ENCODE measurements at places on chromosomes 5 and 9.

GRCh38 chr9:115034801-115035200, 83.2 kb downstream of the TNC start:
- DNase-seq, result no peak

DNA sequence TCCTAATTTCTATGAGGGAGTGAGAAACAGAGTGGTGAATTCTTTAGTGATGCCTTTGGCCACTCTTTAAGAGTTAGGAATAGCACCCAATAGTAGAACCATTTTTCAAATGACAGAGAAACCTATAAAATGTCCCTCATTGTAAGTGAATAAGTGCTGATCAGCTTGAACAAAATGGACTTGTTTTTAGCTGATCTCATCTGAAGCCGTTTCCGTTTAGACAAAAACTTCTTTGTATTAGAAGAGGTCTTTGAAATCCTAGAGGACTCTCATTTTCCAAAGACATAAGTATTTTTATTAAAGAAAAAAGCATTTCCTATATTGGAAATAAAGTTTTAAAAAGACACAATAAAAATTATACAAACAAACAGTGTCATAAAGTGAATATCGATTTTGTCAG, 273.9 kb downstream of the ARHGEF28 start:
- DNase-seq, result no peak

DNA sequence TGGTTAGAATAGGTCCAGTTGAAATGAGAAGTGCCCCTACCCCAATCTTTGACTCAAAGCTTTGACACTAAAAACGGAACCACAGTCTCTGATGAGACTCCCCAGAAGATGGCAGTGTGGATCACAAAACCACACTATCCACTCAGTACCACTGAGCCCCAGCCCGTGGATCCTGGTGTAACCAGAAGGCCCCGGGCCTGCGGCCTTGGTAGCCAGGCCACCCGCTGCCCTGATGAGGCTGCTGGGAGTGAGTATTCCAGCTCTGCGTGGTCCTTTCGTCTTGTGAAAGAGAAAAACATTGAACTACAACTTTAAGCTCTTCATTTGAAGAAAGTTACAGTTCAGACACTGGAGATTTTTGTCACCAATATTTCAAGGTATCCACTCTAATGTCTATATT, 42.2 kb upstream of the FBP1 start:
- DNase-seq, result no peak

DNA sequence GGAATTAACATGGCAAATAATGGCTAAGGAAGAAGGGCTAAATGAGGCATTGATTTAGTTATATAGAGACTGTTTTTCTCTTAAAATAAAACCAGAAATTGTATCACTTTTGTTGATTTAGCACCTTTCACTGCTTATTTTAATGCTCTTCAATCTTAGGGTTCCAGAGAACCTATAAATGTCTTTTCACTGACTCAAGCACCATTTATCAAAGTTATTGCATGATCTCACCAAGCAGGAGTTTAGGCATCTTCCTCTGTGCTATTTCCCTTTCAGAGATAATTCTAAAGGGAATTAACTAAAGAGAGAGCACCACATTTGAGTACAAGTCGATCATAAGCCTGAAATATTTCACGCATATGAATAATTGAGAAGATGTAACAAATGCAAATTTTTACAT, 357.1 kb downstream of the CDH18 start:
- no peak for DNase-seq

GRCh38 chr9:28289746-28290145, 716.5 kb upstream of the C9orf72 start:
- no peak for DNase-seq

- DNase-seq, result no peak
Observed at GRCh38 chr9:130530938-130531337, 48.4 kb upstream of the FUBP3 start.

DNA sequence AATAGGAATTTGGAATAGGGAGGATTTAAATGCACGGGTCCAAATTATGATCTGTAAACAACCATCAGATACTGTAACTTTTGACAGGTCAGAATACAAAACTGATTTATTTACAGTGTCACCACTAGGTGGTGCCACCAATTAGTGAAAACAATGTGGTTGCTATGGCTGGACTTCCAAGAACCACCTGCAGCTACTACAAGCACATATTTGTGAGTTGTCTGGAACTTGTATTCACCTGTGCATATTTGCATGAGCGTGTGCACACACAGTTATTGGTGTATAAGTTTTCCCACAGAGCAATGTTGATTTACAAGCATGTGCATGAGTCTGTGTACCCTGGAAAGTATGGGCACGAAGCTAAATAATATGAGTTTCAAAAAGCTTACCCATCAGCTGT, 3.0 kb upstream of the HRCT1 start:
- DNase-seq, result no peak

GRCh38 chr5:176436656-176437055, 11.5 kb upstream of the FAF2 start:
- DNase-seq, result no peak

DNA sequence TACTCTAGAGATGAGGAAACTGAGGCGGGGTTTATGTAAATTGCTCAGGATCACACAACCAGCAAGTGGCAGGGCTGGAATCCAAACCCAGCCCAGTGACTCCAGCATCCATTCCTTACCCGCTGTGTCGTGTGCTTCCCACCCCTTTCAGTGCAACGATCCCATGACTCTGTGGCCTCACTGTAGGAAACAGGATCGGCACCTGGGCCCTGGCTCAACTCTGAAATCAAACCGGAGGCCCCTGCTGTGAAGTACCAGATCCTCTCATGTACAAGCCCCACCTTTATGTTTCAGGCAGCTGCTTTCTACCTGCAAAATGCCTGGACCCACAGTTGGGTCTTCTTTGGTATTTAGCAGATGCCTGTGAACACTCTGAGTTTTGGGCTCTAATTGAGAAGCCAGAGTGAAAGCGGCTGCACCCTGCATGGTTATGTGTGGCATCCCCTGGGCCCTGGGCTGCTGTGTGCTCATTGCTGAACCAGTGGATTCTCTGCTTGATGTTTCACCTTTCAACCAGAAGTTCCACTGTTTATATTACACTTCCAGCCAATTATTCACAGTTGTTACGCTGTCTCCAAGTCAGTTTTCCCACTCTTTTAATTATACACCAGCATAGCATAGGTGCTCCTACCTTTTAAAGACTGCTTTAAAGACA, 36.7 kb downstream of the ABLIM3 start:
- DNase-seq, result no peak

GRCh38 chr5:1448511-1449011, 3.3 kb upstream of the SLC6A3 start:
- DNase-seq, result no peak

GRCh38 chr9:133374612-133375115, 1.2 kb downstream of the SURF4 start:
- no peak for DNase-seq

DNA sequence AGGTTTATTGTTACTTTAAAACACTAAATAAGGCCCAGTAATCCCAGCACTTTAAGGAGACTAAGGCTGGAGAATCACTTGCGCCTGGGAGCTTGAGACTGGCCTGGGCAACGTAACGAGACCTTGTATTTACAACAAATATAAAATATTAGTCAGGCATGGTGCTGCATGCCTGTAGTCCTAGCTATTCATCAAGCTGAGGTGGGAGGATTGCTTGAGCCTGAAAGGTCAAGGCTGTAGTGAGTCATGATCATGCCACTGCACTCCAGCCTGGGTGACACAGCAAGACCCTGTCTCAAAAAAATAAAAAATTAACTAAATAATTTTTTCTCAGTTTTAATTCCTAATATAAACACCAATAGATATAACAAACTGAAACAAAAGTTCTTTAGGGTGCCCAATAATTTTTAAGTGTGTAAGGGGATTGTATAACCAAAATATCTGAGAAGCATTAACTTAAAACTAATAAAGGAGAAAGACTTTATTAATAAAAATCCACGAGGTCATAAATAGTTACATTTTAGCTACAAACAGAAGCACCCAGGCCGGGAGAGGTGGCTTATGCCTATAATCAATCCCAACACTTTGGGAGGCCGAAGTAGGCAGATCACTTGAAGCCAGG, 32.7 kb downstream of the FAM13B start:
- DNase-seq, result no peak

DNA sequence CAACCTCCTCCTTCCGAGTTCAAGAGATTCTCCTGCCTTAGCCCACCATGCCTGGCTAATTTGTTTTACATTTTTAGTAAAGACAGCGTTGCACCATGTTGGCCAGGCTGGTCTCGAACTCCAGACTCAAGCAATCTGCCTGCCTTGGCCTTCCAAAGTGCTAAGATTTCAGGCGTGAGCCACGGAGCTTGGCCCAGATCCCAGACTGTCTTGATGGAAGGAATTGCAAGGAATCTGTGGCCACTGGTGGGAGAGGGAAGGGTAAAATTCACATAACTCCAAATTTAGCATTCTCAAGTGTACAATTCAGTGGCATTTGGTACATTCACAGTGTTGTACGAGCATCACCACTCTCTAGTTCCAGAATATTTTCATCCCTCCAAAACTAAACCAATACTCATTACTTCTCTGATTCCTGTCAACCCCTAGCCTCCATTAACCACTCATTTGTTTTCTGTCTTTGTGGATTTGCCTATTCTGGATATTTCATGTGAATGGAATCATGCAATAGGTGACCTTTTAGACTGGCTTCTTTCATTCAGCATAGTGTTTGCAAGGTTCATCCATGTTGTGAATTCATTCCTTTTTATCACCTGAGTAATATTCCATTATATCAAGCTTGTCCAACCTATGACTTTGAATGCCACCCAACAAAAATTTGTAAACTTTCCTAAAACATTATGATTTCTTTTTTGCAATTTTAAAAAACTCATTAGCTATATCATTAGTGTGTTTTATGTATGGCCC, 8.9 kb upstream of the MYO10 start:
- DNase-seq, result no peak

DNA sequence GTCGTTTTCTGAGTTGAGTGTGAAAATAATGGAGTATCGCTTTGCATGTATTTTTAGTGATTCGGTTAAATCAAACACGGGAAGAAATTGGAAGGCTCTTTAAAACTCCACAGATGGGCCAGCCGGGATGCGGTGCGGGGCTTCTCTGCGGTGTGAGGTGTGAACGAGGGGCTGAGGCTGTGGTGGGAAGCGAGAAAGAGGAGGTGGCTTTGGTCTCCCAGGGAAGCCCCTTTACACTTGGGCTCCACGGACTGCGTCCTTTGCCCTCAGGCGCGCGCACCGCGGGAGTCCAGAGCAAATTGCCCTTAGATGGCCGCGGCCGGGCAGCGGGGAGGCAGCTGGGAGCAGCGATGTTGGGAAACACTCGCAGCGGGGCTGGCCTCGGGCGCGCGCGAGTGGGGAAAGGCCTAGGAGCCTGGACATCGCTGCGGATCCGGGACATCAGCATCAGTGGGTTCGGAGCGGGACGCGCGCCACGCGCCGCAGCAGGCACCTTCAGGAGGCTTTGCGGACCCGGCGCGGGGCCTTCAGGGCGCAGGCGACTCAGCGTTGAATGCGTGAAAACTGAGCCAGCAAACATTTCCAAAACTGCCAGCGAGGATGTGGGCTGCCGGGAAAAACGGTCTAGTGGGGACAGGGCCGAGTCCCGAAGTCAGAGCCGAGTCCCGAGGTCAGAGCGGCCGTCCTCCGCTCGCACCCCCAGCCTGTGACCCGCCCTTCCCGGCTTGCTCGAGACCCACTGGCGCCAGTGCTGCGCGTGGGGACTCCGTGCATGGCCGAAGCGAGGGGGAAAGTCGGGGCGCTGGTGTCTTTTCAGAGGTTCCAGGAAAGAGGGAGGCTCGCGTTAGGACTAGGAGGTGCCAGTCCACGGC, 6.5 kb downstream of the IRX1 start:
- DNase-seq, result no peak

DNA sequence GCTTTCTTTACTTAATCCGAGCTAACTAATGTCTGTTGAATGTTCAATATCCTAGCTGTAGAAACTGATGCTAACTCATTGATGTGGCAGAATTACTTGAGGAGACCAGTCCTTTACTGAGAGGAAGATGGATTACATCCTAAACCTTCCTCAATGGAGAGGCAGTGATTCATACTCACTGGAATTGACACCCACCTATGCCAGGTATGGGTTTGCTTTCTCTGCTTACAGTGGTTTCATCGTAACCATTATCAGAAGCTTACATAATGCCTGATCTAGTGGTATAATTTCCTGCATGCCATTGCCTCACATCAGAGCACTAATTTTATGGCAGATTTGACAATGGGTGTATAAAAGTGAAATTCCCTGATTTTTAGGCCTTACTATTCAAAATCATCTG, 384.7 kb downstream of the ANXA1 start:
- no peak for DNase-seq

- no peak for DNase-seq
Observed at GRCh38 chr9:128393145-128393775, 22.1 kb downstream of the URM1 start.

DNA sequence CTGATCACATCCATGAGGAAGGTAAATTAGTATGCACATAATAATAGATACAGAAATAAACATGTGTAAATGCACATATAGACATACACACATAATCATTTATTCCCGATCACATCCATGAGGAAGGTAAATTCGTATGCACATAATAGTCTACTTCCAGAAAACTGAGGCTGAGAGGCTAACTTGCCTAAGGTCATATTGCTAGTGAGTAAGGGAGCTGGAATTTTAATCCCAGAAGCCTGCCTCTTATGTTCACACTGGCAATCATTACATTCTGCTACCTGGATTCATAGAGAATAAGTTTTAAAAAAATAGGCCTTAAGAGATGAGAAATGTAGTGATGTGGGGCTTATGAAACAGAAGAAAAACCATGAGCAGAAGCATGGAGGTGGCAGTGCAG, 716.3 kb downstream of the BRINP1 start:
- no peak for DNase-seq

DNA sequence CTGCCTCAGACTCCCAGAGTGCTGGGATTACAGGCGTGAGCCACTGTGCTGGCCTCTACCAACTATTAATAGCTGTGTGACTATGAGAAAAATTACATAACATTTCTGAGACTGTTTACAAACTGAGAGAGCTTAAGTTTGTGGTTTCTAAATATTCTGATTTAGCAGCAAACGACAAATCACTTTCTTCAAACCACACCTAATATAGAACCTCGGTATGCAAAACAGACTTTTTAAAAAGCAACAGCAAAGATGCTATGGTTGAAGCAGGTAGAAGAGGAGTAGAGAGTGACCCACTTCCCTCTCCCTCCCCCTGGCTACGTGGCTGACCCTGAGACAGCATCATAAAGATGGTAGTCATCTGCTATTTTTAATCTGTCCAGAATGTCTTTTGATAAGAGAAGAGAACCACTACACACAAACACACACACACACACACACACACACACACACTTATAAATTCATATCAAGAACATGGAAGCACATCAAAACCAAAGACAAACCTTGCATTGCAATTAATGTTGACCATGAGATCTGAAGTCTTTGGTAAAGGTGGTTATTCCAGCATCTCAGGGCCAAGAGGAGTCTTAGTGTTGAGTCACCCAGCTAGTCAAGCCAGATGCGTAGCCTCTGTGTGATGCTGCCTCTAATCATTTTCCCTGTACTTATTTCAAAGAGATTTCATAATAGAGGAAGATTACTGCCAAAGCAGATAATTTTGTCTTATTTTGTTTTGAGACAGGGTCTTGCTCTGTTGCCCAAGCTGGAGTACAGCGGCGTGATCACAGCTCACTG, 58.1 kb upstream of the TMEM215 start:
- DNase-seq, result no peak

All from right renal cortex interstitium (tissue), 3 donors.